ENCODE measurements at places on chromosomes 6 and 20. TPM values are rescaled to one million over a fixed set of nuclear protein-coding genes. Genes with fewer than 3 reads are reported as not detected.

- H3K27me3 ChIP-seq: no peaks in the 10 kb centered on the region
- H3K4me3 ChIP-seq: no peak overlapping the region
- DNase-seq: no peak
- no peak overlapping the region for H3K27ac ChIP-seq
- no peaks in the 10 kb centered on the region for H3K4me1 ChIP-seq
Observed at GRCh38 chr6:79173378-79173777, 61.1 kb downstream of the HMGN3 start.

GRCh38 chr20:61935926-61936700, 129.6 kb downstream of the TAF4 start:
- no peaks in the 10 kb centered on the region for H3K27me3 ChIP-seq
- DNase-seq: no peak
- H3K4me3 ChIP-seq: no peak overlapping the region
- H3K27ac ChIP-seq: no peak overlapping the region
- H3K36me3 ChIP-seq: no peaks in the 10 kb centered on the region

- DNase-seq: no peak
- H3K4me1 ChIP-seq: no peaks in the 10 kb centered on the region
- no peaks in the 10 kb centered on the region for H3K27me3 ChIP-seq
- no peak overlapping the region for H3K4me3 ChIP-seq
Observed at GRCh38 chr6:6925391-6926164, 182.2 kb upstream of the RREB1 start.

DNA sequence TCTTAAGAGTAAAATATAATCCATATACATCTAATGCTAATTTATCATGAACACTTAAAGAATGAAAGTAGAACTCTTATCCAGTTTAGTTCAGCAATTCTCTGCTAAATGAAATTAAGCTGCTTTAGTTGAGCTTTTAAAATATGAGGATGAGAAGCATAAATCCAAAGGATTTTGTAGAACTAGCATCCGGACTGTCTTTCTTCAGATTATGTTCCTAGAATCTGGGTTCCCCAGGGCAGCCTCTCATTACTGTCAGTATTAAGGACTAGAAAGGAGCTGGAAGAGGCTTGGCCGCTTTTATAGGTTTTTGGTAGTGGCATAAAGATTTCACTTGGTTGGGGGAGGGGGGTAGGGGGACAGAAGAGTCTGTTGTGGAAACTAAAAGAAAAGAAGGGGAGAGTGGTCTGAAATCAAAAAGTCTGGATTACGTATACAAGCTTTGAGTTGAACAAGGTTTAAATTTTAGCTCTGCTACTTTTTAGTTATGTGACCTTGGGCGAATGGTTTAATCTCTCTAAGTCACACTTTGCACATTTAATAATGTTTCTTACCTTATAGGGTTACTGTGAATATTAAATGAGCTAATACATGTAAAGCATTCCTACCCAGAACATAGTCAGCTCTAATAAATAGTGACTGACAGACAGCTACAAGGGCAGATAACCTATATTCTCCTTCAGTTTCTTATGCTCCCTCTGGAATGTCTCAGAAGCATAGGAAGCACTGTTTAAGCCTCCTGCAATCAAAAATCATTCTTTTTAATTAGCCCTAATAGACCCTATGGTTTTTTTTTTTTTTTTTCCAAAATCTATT, 3.7 kb downstream of the SGK1 start:
- no peak overlapping the region for H3K27ac ChIP-seq
- no peaks in the 10 kb centered on the region for H3K27me3 ChIP-seq
- peaks cover 8% of the 10 kb centered on the region for H3K4me1 ChIP-seq
- no peaks in the 10 kb centered on the region for H3K36me3 ChIP-seq
- H3K4me3 ChIP-seq: no peak overlapping the region
- DNase-seq: no peak

The ANKRD66 gene
- total RNA-seq: not detected

The SLC17A9 gene
- total RNA-seq: 26.4 TPM

Measured in CD8-positive, alpha-beta memory T cell (primary cell).